ENCODE measurements at places on chromosomes 6 and 20. TPM values are rescaled to one million over a fixed set of nuclear protein-coding genes. Genes with fewer than 3 reads are reported as not detected.

Gene LPIN3
- 46.2 TPM for total RNA-seq

Gene UBD
- total RNA-seq: 0.86 TPM

DNA sequence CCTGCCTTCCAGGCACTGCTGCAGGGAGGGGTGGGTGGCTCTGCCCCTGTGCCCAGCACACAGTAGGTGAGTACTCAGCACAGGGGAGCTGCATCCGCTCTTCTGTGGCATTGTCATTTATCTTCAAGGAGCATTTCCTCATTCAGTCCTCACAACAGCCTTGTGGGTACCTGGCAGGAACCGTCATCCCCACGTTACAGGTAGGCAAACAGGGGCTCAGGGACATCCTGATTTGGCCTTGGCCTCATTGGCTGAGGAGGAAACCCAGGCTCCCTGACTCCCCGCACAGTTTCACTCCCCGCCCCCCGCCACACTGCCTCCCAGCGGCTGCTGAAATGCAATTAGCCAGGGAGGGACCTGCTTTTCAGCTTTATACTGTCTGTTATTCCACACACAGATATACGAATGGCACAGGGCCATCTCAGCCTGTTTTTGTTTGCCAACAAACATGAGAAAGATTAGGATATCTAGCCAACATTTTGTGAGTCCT lies 24.2 kb upstream of the PNPLA1 start:
- H3K27ac ChIP-seq: no peak overlapping the region
- H3K4me3 ChIP-seq: no peak overlapping the region
- DNase-seq: peak; percentile 76
- H3K27me3 ChIP-seq: no peaks in the 10 kb centered on the region
- H3K4me1 ChIP-seq: peaks cover 7% of the 10 kb centered on the region

DNA sequence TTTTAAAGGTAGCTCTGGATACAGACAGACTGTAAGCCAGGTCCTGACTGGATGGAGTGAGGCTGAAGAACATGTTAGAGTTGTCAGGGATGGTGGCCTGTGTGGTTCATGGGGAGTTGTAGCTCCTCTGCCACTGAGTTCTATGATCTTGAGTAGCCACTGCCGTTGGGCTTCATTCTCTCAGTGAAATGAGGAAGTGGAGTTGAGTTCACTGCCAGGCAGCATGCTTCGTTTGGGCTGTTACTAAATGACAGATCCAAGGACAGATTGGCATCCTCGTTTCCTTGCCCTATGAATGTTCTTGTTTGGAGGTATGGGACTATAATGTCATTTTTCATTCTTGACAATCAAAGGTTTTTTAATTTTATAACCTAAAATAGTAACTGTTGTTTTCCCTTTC lies 37.2 kb downstream of the SCAND1 start:
- peaks cover 6% of the 10 kb centered on the region for H3K36me3 ChIP-seq
- H3K4me3 ChIP-seq: no peak overlapping the region
- no peaks in the 10 kb centered on the region for H3K27me3 ChIP-seq
- DNase-seq: no peak
- no peak overlapping the region for H3K27ac ChIP-seq

GRCh38 chr20:19113343-19113930 lies 99.0 kb upstream of the SLC24A3 start:
- H3K27ac ChIP-seq: no peak overlapping the region
- no peak overlapping the region for H3K4me3 ChIP-seq
- no peaks in the 10 kb centered on the region for H3K4me1 ChIP-seq
- DNase-seq: no peak
- H3K27me3 ChIP-seq: no peaks in the 10 kb centered on the region
- H3K36me3 ChIP-seq: no peaks in the 10 kb centered on the region

DNA sequence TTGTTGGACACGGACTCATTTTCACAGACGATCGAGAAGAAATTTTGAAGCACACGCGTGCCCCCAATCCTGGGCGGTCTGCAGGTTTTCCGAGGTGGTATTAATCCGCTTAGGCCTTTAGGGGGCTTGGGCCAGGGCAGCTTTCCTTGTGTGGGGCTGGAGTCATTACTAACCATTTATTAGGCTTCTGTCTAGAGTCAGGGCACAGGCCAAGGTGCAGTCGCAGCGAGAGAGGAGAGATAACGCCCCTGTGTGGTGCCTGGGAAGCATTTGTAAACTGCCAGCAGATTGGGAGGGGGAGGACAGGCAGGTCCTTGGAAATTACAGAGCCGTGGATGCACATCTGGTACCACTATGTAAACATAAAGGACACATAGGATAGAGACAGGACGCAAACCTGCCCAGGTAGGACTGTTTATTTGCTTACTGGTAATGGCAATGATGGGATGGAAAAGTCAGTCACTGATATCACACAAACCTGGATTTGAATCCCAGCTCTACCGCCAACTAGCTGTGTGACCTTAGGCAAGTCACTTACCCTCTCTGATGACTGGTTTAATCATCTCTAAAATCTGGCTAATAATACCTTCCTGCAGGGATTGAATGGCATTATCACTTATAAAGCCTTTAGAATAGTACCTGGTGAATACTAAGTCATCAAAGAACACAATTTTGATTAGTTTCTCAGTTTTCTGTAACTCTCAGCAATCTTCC lies 76.4 kb downstream of the TMEM242 start:
- DNase-seq: no peak
- H3K27me3 ChIP-seq: no peaks in the 10 kb centered on the region
- no peak overlapping the region for H3K27ac ChIP-seq
- no peaks in the 10 kb centered on the region for H3K36me3 ChIP-seq

Gene COL9A1
- 0.82 TPM for total RNA-seq

DNA sequence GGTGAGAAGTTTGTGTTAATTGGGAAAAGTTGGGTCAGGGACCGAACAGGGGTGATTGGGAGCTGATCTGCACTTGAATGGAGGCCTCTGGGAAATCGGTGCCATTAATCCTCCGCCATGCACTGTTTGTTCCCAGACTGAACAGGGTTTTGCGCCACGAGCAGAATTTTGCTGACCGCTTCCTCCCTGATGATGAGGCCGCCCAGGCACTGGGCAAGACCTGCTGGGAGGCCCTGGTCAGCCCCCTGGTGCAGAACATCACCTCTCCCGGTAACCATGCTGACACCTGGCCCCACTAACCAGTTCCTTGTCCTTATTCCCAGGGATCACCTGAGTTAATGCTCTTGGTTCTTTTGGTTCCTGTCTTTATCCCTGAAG lies 21.7 kb downstream of the CUL9 start:
- no peaks in the 10 kb centered on the region for H3K27me3 ChIP-seq
- H3K36me3 ChIP-seq: no peaks in the 10 kb centered on the region
- H3K4me3 ChIP-seq: no peak overlapping the region
- no peak overlapping the region for H3K27ac ChIP-seq

DNA sequence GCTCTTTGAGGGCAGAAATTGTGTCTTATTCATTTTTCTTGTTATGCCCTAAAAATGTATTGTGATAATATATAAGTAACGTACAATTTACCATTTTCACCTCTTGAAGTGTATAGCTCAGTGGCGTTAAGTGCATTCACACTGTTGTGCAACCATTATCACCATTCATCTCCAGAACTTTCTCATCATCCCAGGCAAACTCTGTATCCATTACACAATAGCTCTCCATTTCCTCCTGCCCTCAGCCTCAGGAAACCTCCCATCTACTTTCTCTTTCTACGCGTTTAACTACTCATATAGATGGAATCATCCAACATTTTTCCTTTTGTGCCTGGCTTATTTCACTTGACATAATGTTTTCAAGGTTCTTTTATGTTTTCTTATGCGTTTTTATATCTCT lies 184.6 kb downstream of the ESR1 start:
- H3K4me1 ChIP-seq: no peaks in the 10 kb centered on the region
- no peaks in the 10 kb centered on the region for H3K27me3 ChIP-seq
- no peak overlapping the region for H3K27ac ChIP-seq
- DNase-seq: no peak

Gene GRM1
- total RNA-seq: not detected

GRCh38 chr20:56636716-56637115 lies 7.6 kb downstream of the TFAP2C start:
- DNase-seq: no peak
- H3K27me3 ChIP-seq: no peaks in the 10 kb centered on the region
- no peaks in the 10 kb centered on the region for H3K4me1 ChIP-seq
- no peaks in the 10 kb centered on the region for H3K36me3 ChIP-seq
- H3K4me3 ChIP-seq: no peak overlapping the region

Gene VSX1
- not detected for total RNA-seq

DNA sequence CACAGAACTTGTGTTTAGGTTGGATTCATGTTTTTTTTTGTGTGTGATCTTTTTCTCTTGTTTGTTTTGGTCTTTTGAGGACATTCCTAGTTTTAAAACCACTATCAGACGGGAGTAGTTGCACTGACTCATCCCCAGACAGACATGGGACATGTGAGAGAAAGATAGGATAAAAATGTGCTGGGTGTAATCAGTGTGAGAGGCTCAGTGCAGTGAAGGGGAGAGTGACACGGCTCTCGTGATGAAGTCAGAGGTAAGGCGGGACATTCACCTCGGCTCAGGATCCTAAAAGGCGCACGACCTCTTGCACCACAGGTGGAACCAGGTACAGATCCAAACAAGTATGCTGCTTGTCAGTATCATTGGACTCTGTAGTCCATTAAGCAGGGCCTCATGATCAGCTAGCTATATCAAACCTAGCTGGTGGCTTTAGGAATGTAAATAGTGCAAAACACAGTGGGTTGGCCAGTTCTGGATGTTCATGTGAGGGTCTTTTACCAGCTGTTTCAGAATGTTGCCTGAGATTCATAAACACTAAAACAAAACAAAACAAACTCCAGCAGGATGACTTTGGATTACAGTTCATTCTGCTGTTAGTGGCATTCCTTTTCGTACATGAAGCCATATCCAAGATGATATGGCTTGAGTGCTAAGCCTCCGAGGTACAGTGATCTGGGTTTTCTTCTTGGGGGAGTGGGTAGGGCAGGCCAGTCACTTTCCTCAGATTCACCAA lies 18.0 kb downstream of the FOXO3 start:
- H3K4me1 ChIP-seq: no peaks in the 10 kb centered on the region
- no peaks in the 10 kb centered on the region for H3K27me3 ChIP-seq
- H3K27ac ChIP-seq: no peak overlapping the region

DNA sequence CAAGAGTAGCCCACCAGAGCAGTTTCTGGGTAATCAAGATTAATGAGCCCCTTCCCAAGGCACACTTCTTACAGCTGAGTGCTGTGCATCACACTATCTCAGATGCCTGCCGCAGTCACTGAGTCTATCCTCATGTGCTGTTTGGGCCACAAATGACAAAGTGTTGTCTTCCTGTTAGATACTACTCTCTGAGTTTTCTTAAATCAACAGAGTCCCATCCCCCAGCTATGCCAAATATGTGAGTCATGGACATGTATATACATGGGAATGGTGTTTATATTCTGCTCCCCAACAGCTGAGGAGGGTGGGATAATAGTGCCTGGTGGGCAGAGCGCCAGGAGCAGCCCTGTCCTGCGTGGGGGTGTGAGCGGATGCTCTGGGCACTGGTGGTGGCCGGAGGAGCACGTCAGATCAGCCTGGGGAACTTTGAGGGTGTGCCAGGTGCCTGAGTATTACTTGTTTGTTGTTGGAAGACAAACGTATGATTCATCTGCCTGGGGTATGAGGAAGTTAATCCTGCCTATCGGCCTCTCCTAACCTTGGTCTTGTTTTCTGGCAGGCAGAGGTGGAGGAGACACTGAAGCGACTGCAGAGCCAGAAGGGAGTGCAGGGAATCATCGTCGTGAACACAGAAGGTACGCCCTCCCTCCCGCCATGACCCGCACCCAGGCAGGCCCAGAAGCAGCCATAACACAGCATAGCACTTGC lies 9.6 kb downstream of the DYNLRB1 start:
- H3K4me1 ChIP-seq: peaks cover 10% of the 10 kb centered on the region
- DNase-seq: peak; percentile 87
- H3K36me3 ChIP-seq: peaks cover 14% of the 10 kb centered on the region

- H3K4me3 ChIP-seq: no peak overlapping the region
- no peaks in the 10 kb centered on the region for H3K27me3 ChIP-seq
- no peaks in the 10 kb centered on the region for H3K4me1 ChIP-seq
- DNase-seq: no peak
- H3K36me3 ChIP-seq: no peaks in the 10 kb centered on the region
Measured at GRCh38 chr20:37627060-37627766, 66.6 kb upstream of the CTNNBL1 start.

DNA sequence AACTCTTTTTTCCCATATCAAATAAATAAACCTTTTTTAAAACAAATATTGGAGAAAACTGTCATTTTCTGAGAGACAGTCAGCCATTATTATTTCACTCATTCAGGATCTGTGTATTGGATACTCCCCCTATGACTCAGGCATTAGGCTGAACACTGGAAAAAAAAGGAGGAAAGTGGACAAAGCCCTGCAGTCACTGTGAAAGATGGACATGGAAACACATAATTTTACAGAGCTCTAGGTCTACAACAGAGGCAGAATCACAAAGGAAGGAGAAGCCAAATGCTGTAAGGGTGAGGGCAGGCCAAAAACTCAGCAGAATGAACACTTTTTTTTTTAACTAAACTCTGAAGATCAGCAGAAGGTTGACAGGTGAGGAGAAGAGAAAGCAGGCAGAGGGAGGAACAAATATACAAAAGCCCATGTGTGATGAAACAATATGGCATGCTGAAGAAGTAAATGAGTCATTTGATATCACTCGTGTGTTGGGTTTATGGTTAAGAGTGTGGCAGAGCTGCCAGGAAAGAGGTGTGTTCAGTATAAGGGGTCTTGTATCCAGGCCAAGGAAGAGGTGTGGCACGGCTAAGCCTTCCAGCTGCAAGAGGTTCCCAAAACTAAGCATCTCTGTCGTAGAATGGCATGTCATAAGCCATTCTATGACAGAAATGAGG lies 39.1 kb downstream of the EPB41L2 start:
- H3K27me3 ChIP-seq: no peaks in the 10 kb centered on the region
- H3K4me1 ChIP-seq: no peaks in the 10 kb centered on the region
- DNase-seq: peak; percentile 48

GRCh38 chr6:98593676-98594075 lies 240.7 kb upstream of the POU3F2 start:
- no peak for DNase-seq
- H3K4me1 ChIP-seq: no peaks in the 10 kb centered on the region
- no peak overlapping the region for H3K27ac ChIP-seq
- H3K4me3 ChIP-seq: no peak overlapping the region
- no peaks in the 10 kb centered on the region for H3K36me3 ChIP-seq

Gene SERPINB1
- total RNA-seq: 173 TPM

DNA sequence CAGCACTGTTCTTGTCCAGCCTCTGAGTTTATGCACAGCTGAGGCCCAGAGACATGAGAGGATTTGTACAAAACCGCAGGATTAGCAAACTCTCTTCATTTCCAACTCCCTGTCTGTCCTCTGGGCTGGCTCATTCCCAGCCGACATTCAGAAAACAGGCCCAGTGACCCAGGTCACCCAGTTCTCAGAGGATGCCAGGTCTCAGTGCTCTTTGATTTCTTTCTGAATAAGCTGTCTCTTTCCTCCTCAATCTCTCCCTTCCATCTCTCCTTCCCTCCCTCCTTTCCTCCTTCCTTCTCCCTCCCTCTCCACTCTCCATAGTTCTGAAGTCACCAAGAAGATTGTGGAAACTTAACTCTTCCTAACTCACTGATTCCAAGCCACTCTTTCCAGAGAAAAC lies 372.7 kb upstream of the SULF2 start:
- no peak overlapping the region for H3K4me3 ChIP-seq
- DNase-seq: no peak
- H3K4me1 ChIP-seq: no peaks in the 10 kb centered on the region
- H3K36me3 ChIP-seq: no peaks in the 10 kb centered on the region

- no peak for DNase-seq
- H3K27ac ChIP-seq: no peak overlapping the region
- H3K4me3 ChIP-seq: no peak overlapping the region
- H3K4me1 ChIP-seq: no peaks in the 10 kb centered on the region
Measured at GRCh38 chr20:12827816-12828385, 180.9 kb upstream of the SPTLC3 start.

Gene RPS21
- 1,579 TPM for total RNA-seq

Measured in colonic mucosa (tissue), 4 donors.